Pericardium fibroblast (primary cell): ENCODE measurements at places on chromosomes 11 and 22. TPM values are rescaled to one million over a fixed set of nuclear protein-coding genes. Genes with fewer than 3 reads are reported as not detected.

Gene NEFH
- 0.85 and 1.3 TPM in 2 replicates for total RNA-seq

Gene GVQW3
- total RNA-seq = 0.17 and 0.47 TPM in 2 replicates

Gene OR51Q1
- not detected in 2 replicates for total RNA-seq

Gene MGAT3
- total RNA-seq = 4.1 and 22.2 TPM in 2 replicates

Gene KLHL35
- total RNA-seq = 1.0 and 4.7 TPM in 2 replicates

Gene POU2AF1
- not detected in 2 replicates for total RNA-seq
